Cardiac septum (tissue), 1 donor: ENCODE measurements at places on chromosomes 5 and 9.

GRCh38 chr5:87103616-87104287 is 163.9 kb upstream of the RASA1 start:
- no peak for DNase-seq

DNA sequence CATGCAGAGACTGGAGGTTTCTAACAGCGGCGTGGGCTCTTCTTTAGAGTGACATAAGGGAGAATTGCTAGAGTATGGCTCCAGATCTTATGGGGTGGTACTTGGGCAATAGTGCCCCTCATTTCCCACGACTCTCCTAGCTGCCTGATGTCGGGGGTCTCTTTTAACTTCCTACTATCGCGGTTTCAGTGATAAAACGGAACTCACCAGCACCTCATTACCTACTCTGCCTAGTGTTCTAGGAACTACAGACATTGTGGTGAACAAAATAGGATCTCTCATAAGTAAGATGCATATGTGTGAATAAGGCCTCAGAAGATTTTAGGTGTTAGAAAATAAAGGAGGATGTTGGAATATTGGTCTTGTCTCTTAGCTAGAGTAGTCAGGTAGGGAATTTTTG is 1.1 kb downstream of the ICE1 start:
- DNase-seq = no peak

GRCh38 chr9:120755810-120756434 is 37.3 kb downstream of the FBXW2 start:
- DNase-seq = no peak

- no peak for DNase-seq
Measured at GRCh38 chr9:3914416-3914815, 385.5 kb downstream of the GLIS3 start.

GRCh38 chr5:151750121-151750520 is 8.3 kb downstream of the ATOX1 start:
- no peak for DNase-seq

DNA sequence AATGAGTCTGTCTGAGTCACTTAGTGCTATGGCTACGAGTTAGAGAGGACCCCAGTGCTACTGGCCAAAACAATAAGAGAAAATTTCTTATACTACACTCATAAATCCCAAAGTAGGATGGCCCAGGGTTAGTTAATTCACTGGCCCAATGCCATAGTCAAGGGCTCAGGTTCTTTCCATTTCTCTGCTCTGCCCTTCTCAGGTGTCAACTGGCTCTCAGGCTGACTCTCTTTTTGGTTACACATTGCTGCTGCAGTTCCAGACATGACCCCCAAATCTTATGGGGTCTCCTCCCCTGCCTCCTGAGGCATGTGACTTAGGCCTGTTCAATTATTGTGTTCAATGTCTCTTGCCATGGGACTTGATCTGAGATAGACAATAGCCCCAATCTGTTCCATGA is 70.4 kb downstream of the ARHGEF37 start:
- DNase-seq = no peak
